ENCODE measurements at places on chromosomes 2 and 18. TPM values are rescaled to one million over a fixed set of nuclear protein-coding genes. Genes with fewer than 3 reads are reported as not detected.

The PFN4 gene
- total RNA-seq = 0.28 TPM

The IL1RN gene
- total RNA-seq = 0.28 TPM

The MPP4 gene
- 9.8 TPM for total RNA-seq

The C2orf78 gene
- not detected for total RNA-seq

The CRYGD gene
- total RNA-seq = not detected

The PID1 gene
- total RNA-seq = 6.9 TPM

The TNS1 gene
- 273 TPM for total RNA-seq

The FIGN gene
- 1.7 TPM for total RNA-seq
